ENCODE measurements at places on chromosomes 12 and 14. TPM values are rescaled to one million over a fixed set of nuclear protein-coding genes. Genes with fewer than 3 reads are reported as not detected.

FAM216A gene
- total RNA-seq, result 5.7 TPM

ZNF891 gene
- total RNA-seq, result 2.5 TPM

CIT gene
- total RNA-seq, result 9.7 TPM

TAS2R10 gene
- total RNA-seq, result not detected

ASB2 gene
- 118 TPM for total RNA-seq

CPNE6 gene
- not detected for total RNA-seq

MYO1H gene
- total RNA-seq, result not detected

IFNG-AS1 gene
- not detected for total RNA-seq

SRRM4 gene
- total RNA-seq, result 0.04 TPM

DAO gene
- total RNA-seq, result not detected

SLC6A15 gene
- total RNA-seq, result 2.3 TPM

All from gastroesophageal sphincter (tissue), 4 donors.